ENCODE measurements at places on chromosomes 5 and 9.

DNA sequence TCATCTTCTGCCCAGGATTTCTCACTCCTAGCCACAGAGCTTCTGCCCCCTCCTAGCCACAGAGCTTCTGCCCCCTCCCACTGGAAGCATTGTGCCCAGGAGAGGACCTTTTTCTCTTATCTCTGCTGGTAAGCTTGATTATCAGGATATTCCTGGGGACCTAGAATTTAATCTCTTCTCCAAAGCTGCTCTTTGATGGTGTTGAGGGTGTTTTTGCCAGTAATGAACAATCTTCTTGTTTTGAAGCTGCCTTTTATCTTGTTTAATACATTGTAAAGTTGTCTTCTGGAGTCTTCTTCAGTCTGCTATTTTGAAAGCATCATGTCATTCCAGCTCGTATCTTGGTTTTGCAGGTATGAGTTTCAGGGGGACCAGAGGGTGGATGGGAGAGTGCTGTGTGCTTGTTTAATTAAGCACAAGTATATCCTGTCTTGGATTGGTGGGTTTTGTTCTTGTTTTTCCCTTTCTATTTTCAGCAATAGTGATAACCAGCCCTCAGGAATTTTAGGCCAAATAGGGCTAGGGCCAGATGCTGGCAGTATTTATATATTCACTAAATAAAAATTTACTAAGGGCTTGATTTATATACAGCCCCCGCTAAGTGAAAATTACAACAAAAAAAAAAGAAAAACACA, 214.0 kb upstream of the DMRT1 start:
- no peak for DNase-seq

- DNase-seq: no peak
Observed at GRCh38 chr5:174155706-174156105, 110.2 kb downstream of the NSG2 start.

DNA sequence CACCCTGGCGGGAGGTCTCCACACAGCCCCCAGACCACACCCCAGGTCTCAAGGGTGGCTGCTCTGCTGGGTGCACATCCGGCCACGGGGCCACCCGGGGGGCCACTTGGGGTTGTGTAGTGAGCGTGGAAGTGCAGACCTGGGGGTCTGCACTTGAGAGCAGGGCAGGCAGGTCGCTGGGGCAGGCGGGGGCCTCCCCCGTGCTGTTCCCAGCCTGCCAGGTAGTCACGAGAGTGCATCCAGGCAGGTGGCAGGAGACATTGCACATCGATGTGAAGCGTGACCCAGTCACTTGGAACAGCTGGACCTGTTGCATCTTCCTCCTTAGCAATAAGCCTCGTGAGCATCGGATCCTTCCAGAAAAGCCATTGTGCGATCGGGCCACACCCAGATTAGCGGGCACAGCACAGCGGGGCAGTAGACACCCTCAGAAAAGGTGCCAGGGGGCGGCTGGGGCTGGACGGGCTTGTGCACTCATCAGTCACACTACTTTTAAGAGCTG, 4.8 kb upstream of the ENTPD8 start:
- no peak for DNase-seq

GRCh38 chr9:113538131-113538530, 74.6 kb downstream of the RGS3 start:
- no peak for DNase-seq

DNA sequence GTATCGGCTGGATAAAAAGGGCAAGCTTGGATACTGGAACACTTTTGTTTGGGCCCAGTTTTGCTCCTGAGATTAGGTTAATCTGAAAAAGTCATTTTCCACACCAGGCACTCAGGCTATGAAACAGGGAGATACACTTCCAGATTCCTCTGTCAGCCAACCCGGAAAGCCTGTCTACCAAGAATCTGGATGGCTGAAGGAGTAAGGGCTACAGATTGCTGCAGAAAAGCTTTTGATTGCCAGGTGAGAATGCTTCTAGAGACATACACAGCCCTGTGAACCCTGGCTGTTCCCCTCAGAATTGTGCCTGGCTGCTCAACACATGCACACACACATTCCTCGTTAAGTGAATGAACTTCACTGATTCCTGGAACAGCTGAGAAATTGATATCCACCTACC, 114.4 kb downstream of the PSD2 start:
- no peak for DNase-seq

DNA sequence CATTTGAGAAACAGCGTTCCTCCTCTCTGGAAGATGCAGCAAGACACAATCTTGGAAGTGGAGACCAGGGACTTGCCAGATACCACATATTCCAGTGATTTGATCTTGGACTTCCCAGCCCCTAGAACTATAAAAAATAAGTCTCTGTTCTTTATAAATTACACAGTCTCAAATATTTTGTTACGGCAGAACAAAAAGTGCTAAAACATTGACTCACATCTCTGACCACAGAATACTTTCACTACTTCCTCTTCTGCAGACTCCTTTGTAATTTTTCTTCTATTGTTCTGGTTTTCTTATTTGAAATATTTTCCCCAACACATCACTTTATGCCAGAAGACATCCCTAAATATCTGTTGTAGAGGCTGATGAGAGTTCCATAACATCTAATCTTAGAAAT, 706.1 kb upstream of the CDH18 start:
- DNase-seq: no peak

- no peak for DNase-seq
Observed at GRCh38 chr5:128736553-128736952, 198.5 kb upstream of the FBN2 start.

DNA sequence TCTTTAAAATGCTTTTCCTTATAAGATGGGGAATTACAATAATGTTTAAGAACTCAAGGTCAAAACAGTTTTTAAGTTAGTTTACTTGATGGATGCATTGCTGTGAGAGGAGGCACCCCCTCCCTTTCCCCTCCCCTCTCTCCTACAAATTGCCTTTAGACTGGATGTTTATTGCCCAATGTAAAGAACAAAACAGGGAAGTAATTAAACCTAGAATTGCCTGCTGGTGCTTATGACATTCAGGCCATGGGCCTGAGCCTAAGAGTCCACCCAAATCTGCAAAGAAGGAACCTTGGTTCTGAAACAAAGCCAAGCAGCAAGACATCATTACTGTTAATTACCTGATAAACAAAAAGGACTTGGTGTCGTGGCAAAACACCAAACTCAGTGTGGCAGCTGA, 630.3 kb downstream of the ISL1 start:
- no peak for DNase-seq

- no peak for DNase-seq
Observed at GRCh38 chr5:169020102-169020501, 280.8 kb downstream of the SLIT3 start.

DNA sequence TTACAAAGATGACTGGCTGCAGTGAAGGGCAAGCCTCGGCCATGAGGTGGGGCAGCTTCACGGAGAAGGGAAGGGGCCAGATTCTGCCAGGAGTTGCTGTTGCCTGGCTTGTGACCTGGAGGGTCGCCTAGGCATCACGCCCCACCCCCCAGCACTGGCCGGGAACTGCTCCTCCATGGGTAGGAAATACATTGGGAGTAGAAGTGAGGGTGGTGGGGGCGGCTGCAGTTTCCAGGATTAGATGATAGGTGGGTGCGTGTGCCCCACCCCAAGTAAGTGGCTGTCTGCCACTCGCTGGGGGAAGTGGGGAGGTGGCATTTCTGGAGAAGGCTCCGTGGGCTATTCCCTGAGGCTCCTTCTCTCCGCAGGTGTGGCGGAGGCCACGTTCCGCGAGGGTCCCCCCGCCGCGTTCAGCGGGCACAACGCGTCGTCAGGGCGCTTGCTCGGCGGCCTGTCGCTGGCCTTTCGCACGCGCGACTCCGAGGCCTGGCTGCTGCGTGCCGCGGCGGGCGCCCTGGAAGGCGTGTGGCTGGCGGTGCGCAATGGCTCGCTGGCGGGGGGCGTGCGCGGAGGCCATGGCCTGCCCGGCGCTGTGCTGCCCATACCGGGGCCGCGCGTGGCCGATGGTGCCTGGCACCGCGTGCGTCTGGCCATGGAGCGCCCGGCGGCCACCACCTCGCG, 16.9 kb downstream of the CRB2 start:
- DNase-seq: no peak

All from stimulated activated CD8-positive, alpha-beta memory T cell treated with anti-CD3 and anti-CD28 coated beads, Interleukin-2, amount 100 ng/mL, for 1 hour (primary cell).